ENCODE measurements at places on chromosomes 1 and 21.

DNA sequence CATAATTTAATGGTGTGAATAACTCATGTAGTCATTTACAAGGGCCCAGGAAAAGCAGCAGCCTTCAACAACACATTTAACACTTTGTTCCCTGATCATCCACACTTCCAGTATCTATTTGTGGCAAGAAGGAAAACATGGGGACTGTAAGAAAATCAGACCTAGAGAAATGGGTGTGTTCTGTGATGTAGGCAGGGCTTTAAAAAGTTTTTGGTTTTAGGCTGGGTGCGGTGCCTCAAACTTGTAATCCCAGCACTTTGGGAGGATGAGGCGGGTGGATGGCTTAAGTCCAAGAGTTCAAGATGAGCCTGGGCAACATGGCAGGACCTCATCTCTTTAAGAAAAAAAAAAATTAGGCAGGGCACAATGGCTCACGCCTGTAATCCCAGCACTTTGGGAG is 14.2 kb upstream of the WDR47 start:
- DNase-seq: no peak

DNA sequence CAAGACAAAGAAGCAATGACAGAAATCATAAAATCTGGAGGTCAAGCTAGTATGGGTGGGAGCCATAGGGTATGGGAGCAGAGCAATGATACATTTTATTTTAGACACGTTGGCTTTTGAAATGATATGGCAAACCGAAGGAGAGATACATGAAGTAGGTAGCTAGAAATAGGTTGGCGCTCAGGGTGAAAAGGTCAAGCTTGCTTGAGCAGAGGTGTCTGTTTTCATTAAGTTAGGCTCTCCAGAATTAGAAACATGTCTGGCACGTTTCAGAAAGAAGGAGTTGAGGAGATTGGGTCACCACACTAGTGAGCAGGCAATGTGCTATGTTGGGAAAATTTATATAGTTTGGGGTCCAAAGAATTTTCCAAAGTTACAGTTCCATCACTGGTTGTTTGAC is 151.4 kb downstream of the AMY1C start:
- DNase-seq: no peak

DNA sequence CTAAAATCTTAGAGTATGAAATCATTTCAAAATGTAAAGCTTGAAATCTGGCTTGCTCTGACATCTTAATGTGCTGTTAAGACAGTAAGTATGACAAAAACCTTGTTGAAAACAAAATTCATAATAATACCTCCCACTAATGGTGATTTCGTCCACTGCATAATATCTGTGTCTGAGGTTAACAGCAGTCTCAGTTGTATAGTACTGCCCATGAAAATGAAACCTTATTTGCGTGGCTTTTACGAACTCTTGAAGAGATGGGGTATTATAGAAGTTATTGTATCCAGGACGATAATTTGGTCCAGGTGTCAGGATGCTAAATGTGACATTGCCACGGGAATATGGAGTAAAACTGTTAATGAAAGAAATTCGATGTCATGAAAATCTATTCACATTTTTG is 99.9 kb downstream of the USH2A start:
- DNase-seq: no peak

- no peak for DNase-seq
Observed at GRCh38 chr1:119827010-119827409, 15.8 kb upstream of the REG4 start.

DNA sequence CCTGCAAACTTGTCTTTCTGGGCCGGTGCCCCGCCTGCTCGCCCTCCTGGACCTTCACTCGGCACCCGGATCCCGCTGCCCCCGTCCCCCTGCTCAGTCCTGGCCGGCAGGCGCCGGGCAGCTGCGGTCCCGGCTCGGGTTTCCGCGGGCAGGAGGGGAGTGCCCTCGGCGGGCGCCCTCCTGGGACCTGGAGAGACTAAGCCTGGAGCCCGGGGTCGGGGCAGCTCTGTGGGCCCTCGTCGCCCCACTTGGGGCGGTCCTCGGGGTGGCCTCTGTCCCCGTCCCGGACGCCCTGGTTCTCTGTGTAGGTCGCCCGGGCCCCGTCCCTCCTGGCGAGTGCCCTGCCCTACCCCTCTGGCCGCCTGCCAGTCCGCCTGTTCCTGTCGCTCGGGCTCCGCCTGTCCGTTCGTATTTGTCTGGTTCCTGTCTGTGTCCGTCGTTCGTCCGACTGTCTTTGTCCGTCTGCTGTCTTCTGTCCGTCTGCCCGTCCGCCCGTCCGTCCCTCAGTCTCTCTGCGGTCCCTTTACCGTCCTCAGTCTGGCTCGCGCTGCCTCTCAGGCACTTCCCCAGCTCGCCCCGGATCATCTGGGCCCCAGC is 490 bp downstream of the SERINC2 start:
- DNase-seq: no peak

DNA sequence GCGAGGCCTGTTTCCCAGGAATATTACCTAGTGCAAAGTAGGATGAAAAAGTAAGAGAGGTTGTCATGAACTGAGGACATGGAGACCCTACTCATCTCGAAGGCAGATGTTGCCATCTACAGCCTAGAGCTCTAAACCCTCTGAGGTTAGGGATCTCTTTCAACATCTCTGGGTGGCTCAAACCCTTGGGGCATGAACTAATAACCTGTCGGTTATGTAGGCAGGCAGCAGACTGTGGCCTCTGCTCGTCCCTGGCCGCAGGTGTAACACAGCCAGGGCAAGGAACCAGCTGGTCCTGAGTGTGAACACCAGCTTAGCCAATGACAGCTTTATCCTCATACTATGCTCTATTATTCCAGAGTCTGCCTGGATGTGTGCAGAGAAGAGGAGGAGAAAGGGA is 13.2 kb downstream of the CAPZB start:
- no peak for DNase-seq
